ENCODE measurements at places on chromosomes 1 and 21.
A peak's percentile ranks its signal among the peaks of the same experiment; 100 is the strongest.

DNA sequence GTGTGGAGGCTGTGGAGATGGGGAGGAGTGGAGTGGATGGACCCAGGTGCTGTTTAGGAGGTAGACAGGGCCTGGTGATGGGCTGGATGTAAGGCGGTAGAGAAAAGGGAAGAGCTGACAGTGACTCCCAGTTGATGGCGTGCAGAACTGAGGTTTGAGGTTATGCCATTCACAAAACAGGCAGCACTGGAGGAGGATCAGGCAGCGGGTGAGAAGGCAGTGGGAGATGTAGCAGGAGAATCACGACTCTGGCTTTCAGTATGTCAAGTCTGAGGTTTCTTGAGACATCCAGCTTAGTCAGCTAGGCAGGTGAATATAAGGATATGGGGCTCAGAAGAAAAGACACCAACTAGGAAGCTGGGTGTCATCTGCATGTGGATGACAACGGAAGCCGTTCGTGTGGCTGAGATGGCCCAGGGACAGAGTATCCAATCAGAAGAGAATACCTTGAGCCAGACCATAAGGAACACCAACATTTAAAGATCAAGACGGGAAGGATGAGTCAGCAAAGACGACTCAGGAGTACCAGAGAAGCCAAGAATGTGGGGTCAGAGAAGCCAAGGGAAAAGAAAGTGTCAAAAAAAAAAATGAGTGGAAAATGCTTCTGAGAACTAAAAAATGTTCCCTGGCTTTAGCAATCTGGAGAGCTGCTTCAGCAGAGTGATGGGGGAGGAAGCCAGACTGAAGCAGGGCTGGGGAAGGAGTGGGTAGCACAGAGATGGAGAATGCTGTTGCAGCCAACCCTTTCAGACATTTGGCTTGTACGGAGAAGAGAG, 15.2 kb downstream of the LRRN2 start:
- DNase-seq = no peak

DNA sequence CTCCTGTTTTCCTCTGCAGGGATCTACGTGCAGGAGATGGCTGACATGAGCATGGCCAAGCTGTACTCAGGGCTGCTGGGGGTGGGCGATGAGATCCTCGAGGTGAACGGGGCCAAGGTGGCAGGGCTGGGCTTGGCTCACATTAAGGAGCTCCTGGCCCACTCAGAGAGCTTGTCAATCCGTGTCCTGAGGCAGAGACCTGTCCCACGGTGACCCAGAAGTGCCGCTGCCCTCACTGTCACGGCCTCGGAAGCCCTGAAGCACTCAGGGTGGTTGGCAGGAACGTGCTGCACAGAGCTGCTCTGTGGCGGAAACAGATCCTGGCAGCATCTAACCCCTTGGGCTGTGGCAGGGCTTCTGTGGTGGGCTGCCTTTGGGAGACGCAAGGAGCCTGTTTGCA, 37.6 kb downstream of the KIAA1614 start:
- no peak for DNase-seq

DNA sequence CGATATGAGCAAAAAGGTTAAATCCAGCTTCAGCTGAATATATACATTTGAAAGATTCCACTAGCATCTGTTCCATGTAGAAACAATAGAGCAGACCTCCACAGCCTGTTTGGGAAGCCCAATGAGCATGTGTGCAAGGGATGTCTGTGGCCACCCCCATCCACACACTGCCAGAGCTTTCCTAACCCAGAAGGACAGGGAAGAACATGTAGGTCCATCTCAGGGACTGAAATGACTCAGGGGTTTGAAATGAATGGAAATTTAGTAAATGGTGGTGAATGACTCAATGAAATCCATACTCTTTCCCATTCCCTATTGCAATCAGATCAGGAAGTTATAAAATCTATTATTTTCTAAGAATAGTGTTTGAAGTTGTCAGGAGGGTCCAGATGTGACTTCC, 397.2 kb downstream of the DUSP10 start:
- DNase-seq = no peak

DNA sequence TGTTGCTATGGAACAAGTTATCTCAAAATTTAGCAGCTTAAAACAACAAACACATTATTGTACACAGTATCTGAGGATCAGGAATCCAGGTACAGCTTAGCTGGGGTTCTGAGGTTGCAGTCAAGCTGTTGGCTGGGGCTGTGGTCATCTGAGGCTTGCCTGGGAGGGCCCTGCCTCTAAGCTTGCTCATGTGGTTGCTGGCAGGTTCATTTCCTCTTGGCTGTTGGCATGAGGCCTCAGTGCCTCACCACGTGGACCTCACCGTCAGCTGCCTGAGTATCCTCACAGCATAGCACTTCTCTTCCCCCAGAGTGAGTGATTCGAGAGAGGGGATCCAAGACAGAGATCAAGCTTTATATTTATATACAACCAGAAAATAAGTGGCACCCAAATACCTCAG, 18.6 kb downstream of the NTPCR start:
- no peak for DNase-seq

- no peak for DNase-seq
Observed at GRCh38 chr21:41687633-41688032, 79.2 kb downstream of the RIPK4 start.

DNA sequence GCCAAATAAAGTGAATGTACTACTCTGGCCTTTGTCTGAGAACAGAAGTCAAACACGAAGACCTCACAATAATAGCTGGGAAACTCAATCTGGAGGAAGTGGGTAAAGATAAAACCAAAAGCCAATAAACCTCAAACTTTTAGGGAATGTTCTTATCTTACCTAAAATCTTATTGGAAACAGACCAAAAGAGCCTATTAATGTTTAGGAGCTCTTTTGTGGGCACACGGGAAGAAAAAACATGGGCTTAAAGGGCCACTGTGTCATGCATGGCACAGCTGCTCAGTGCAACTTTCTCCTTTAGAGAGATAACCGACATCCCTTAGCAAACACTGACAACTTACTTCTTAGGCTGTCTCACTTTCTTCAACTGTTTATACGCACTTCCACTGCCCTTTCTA, 16.1 kb downstream of the EIF2B3 start:
- no peak for DNase-seq

GRCh38 chr1:59317780-59318179, 20.9 kb downstream of the FGGY start:
- no peak for DNase-seq

GRCh38 chr1:98147280-98147679, 226.4 kb upstream of the DPYD start:
- no peak for DNase-seq

DNA sequence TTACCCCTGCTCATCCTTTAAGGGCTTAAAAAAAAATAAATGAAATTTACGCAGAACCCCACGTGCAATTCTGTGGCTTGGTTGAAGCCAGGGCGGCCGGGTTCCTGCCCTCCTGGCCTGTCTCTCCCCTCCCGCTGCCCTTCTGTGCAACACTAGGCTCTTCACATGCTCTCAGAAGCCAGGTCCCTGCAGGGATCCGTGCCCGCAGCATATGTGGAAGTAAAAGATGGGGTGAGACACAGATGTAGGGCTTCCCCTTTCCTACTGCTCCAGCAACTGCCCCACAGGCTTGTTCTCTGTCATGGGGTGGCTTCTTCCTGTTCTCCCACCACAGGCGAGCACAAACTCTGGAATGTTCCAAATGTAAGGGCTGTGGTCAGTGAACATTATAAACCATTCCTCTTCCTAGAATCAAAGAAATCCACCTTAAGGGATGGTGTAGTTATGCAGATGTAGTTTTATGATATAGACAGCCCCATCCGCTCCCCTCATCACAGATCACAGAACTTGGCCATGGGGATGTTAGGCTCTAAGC, 535.4 kb downstream of the KIF26B start:
- DNase-seq = no peak

- no peak for DNase-seq
Observed at GRCh38 chr21:26948194-26948593, 18.7 kb downstream of the ADAMTS5 start.

- peak; percentile 2 for DNase-seq
Observed at GRCh38 chr1:26112407-26112775, 767 bp downstream of the PDIK1L start.

DNA sequence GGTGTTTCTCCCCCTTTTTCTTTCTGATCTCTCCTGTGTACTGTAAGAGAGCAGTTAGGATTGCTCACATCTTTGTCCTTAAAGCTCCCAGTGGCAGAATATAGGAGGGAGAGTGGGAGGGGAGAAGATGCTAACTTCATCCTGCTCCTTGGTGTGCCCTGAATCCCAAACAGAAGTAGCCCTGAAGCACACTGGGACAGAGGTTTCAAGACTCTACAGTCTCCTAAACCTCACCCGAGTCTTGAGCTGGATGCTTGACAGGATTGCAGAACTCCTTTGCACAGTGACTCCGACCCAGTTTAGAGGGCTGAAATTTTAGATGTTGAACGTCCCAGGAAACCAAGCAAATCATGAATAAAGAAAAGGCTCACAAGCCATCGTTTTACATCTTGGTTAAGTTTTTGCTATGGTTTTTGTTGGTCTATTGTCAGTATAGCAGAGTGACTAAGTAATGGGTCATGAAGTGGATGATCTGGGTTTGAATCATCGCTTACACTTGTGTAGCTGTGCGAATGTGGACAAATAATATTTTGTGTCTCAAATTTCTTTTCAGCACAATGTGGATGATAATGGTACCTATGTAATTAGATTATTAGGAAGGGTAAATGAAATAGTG, 37.5 kb downstream of the XCL2 start:
- DNase-seq = no peak

DNA sequence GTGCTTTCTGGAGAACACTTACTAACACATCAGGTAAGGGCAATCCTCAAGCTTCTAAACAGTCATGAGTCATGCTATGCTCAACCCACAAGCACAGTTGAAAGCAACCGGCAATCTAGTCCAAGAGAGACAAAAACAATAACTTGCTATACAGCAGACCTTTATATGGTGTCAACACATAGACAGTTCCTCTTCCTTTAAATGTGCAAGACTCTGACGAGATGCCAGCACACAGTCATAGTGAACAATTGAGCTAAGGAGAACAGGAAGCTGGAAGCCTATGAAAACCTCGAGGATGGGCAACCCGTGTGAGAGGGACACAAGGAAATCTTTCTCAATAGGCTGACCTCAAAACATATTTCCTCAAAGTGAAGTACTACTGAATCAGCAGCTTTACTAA, 5.3 kb downstream of the ADIPOR1 start:
- no peak for DNase-seq

DNA sequence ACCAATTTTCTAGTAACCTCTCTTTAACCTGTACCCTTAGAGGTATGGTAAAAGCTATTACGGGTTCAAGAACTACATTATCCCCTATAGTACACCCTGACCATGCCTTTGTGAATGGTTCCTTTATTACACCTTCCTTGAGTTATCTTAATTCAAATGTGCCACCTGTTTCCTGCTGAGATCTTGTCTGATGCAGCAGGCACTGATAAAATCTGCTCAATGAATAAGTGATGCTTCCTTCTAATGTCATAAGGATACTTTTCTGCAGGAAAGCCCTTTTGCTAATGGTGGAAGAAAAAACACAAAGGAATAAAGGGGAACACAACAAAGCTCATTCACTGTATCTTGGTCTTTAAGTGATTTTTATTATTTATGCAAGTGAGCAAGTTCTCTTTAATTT, 25.8 kb downstream of the INTS7 start:
- DNase-seq = peak; percentile 17

DNA sequence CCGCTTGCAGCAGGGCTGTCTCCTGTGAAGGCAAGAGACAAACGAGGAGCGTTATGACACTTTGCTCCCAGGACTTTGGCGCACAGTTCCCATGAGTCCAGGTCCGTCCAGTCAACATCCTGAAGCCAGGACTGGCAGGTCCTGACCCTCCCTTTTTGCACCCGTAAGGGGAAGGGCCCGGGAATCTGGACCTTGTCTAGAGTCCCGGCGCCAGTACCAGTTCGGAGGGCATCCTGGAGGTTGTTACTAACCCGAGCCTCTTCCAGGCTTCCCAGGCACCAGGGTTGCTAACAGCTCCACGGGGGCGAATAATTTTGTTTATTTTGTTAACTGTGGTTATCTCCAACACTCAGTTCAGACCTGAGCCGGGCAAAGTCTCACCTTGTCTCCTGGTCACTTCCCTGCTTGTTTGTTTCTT, 682 bp upstream of the RWDD3 start:
- no peak for DNase-seq

DNA sequence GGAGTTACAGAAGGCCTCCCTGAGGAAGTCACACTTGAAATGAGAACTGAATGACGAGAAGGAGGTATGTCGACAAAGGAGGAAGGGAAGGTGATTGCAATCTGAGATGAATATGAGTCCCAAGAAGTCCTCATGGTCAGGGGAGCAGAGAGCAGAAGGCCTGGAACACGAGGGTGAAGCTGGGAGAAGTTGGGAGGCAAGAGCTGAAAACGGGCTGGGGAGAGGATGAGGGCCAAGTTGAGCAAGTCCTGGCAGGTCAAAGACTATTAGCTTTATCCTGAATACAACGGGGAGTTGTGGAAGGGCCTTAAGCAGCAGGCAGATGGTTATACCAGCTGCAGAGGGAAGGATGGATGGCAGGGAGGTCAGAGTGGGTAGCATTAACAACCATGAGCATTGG, 89.5 kb downstream of the KCNJ15 start:
- no peak for DNase-seq

DNA sequence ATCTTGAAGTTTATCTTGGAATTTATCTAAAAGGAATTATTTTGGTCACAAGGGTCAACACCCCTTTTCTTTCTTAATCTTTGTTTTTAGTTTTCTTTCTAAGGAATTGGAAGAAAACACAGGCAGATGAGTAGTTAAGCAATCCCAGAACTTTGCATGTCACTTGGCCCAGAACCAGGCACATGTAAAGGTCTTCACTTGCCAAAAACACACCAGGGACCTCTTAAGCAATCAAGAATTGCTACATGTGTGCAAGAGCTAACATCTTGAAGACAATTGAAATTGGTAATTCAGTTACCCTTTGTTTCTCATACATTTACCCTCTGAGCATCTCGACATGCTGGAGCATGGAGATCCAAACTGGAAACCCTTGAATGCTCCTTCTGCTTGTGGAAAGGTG, 114.2 kb downstream of the ZC3H11B start:
- DNase-seq = no peak

DNA sequence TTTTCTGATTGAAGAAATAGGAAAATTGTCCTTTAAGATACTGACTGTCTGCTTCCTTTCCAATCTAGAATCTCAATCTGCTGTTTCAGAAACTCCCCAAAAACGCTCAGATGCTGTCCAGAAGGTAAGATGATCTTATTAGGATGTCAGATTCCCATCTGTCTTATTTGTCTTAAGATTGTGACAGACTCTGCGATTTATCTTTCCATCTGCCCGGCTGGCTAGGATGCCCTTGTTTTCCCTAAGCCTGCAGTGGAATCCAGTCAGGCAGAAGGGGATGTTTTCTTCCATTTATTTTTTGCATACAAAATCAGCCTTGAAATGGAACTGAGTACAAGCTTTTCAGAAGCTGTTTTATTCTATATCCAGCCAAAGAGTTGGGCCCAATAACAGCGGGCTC, 96.5 kb downstream of the FMN2 start:
- DNase-seq = no peak

DNA sequence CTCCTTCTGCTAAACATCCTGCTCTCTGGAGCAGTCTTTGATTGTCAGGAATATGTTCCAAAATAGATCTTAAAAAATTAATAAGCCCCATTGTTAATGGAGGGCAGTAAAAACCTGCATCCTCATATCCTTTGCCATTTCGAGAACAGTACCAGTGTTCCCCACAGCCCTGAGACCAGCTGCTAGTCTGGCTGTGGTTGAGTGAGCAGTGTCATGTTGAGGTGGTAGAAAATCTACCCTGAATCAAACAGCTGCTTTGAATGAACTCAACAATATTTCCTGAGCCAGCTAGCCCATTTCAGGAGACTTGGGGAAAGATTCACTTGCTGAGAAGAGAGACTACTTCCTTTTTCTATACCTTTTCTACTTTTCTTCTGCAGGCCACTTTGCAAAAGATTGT, 24.4 kb downstream of the FABP3 start:
- DNase-seq = no peak

All from bone marrow (tissue), 2 donors.